Thymus (tissue), 14 donors: ENCODE measurements at places on chromosomes 13 and 19. TPM values are rescaled to one million over a fixed set of nuclear protein-coding genes. Genes with fewer than 3 reads are reported as not detected.

GRCh38 chr13:32663660-32664059 is 77.4 kb downstream of the PDS5B start:
- no peak for DNase-seq

- no peak for DNase-seq
Measured at GRCh38 chr19:13003081-13003480, 7.8 kb downstream of the NFIX start.

- DNase-seq, result no peak
Measured at GRCh38 chr19:20863176-20863575, 59.9 kb upstream of the ZNF85 start.

DNA sequence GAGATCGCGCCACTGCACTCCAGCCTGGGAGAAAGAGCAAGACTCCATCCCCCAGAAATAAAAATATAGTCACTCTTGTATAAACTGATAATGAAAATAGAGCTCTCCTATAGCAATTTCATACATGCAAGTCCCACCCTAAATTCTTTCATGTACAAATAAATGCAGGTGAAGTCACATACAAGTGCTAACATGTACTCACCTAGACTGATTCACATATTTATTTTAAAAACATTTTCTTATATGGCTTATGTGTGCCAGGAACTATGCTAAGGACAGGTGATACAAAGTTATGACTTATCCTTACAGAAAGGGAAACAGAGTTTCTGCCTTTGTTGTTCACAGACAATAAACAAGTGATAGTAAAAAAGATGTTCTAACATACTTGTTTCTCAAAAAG is 32.0 kb downstream of the USP12 start:
- no peak for DNase-seq

GRCh38 chr13:27052551-27053208 is 118.9 kb downstream of the USP12 start:
- no peak for DNase-seq

The LGALS14 gene
- total RNA-seq, result 0.14 TPM

The GAPDHS gene
- 0.19 TPM for total RNA-seq

The KIR3DL1 gene
- total RNA-seq, result not detected

The SYMPK gene
- total RNA-seq, result 24.5 TPM

The LGALS4 gene
- 1.1 TPM for total RNA-seq

The SF3A2 gene
- 18.7 TPM for total RNA-seq

The ZNF665 gene
- 5.6 TPM for total RNA-seq

The NLRP13 gene
- total RNA-seq, result not detected

The FGF22 gene
- not detected for total RNA-seq
